ENCODE measurements at places on chromosomes 13 and 19. TPM values are rescaled to one million over a fixed set of nuclear protein-coding genes. Genes with fewer than 3 reads are reported as not detected.

DNA sequence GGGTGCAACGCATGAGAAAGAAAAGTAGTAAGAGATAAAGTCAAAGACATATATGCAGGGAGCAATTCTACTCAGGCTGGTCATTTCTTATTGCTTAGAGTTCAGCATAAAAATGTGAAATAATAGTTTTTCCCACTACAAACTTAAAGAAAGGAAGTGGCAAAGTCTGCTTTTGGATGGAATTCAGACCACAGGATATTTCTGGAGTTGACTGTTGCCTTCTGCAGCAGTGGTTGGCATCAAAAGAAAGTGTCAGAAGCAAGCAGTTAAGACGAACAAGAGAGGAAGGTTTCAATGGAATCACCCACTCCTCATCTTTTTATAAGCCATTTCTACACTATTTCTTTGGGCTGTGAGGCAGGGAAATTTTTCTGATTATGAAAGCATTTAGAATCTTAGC, 36.2 kb upstream of the TRPC4 start:
- H3K4me3 ChIP-seq = no peak overlapping the region
- no peak for DNase-seq
- H3K27ac ChIP-seq = no peak overlapping the region
- H3K36me3 ChIP-seq = no peaks in the 10 kb centered on the region
- no peaks in the 10 kb centered on the region for H3K27me3 ChIP-seq

DNA sequence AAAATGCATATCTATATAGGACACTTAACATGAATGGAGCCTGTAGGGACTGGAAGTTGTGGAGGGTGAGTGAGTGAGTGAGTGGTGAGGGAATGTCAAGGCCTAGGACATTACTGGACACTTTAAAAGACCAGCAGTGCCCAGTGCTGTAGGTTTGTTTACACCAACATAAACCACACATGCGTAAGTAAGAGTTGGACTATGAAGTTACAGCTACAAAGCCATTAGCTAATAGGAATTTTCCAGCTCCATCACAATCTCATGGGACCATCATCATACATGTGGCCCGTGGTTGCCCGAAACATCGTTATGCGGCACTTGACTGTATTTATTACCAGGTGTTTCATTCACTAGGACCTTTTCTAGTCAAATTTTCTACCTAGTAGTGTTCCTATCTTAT, 49.2 kb downstream of the LATS2 start:
- H3K4me3 ChIP-seq = no peak overlapping the region
- H3K4me1 ChIP-seq = peaks cover 4% of the 10 kb centered on the region
- H3K36me3 ChIP-seq = no peaks in the 10 kb centered on the region
- no peak for DNase-seq
- H3K27ac ChIP-seq = no peak overlapping the region

GRCh38 chr19:5136073-5136855, 167.4 kb downstream of the KDM4B start:
- no peak overlapping the region for H3K4me3 ChIP-seq
- no peaks in the 10 kb centered on the region for H3K27me3 ChIP-seq
- no peak for DNase-seq
- H3K36me3 ChIP-seq = peaks cover 11% of the 10 kb centered on the region
- no peaks in the 10 kb centered on the region for H3K4me1 ChIP-seq

- no peaks in the 10 kb centered on the region for H3K36me3 ChIP-seq
- DNase-seq = no peak
- no peaks in the 10 kb centered on the region for H3K4me1 ChIP-seq
Observed at GRCh38 chr13:72346716-72347115, 380.7 kb downstream of the MZT1 start.

GRCh38 chr19:4889034-4889815, 13.5 kb downstream of the ARRDC5 start:
- H3K36me3 ChIP-seq = no peaks in the 10 kb centered on the region
- H3K27ac ChIP-seq = no peak overlapping the region
- H3K4me1 ChIP-seq = no peaks in the 10 kb centered on the region
- no peak overlapping the region for H3K4me3 ChIP-seq
- DNase-seq = peak; percentile 72

- no peak overlapping the region for H3K4me3 ChIP-seq
- H3K27ac ChIP-seq = no peak overlapping the region
- H3K36me3 ChIP-seq = no peaks in the 10 kb centered on the region
Observed at GRCh38 chr13:73228546-73228945, 169.7 kb downstream of the KLF5 start.

DNA sequence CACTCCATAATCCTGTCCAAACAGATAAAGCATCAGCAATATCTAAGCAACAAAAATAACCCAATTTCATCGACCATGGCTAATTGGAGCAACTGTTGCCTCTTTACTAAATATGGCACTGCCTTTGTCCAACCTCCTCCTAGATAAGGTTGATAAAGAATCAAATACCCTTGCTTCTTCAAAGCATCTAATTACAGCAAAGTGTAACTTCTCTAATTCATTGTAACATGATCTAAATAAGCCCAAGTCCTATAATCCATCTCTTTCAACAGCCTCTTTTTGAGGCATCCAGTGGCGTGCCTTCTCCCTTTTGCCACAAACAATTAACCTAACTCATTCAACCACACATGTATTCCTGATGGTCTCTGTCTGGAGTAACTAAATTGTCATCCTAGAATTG, 81.7 kb upstream of the KLHL1 start:
- H3K27me3 ChIP-seq = no peaks in the 10 kb centered on the region
- no peak for DNase-seq
- H3K36me3 ChIP-seq = no peaks in the 10 kb centered on the region
- no peak overlapping the region for H3K27ac ChIP-seq
- no peak overlapping the region for H3K4me3 ChIP-seq

The C1QTNF9B gene
- total RNA-seq = 0.32 TPM

The LGALS14 gene
- total RNA-seq = not detected

DNA sequence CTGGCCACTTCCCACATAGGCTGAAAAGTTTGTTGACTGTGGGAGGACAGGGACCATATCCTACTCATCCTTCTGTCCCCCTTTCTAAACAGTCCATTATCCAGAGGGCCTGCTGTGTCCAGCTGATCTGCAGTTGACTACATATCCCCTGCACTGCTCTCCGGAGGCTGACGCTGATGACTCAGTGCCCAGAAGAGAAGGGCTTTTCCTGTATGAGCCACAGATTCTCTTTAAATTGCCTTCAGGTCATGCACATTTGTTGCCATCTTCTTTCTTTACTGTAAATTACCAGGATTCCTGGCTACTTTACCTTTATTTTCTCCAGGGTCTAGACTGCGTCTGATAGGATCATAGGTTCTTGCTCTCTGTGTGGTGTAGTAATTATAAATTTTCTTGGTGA, 125.2 kb downstream of the LACC1 start:
- no peaks in the 10 kb centered on the region for H3K4me1 ChIP-seq
- H3K27me3 ChIP-seq = no peaks in the 10 kb centered on the region
- H3K36me3 ChIP-seq = no peaks in the 10 kb centered on the region
- DNase-seq = no peak
- no peak overlapping the region for H3K4me3 ChIP-seq
- H3K27ac ChIP-seq = no peak overlapping the region
